Lung microvascular endothelial cell (primary cell): ENCODE measurements at places on chromosomes 7 and 10. TPM values are rescaled to one million over a fixed set of nuclear protein-coding genes. Genes with fewer than 3 reads are reported as not detected.

Gene HOXA6
- total RNA-seq, result 2.0 and 2.4 TPM in 2 replicates

Gene TMEM236
- 0.65 and 0.79 TPM in 2 replicates for total RNA-seq

Gene NOM1
- 15.1 and 16.8 TPM in 2 replicates for total RNA-seq

Gene SGCE
- 46.2 and 77.8 TPM in 2 replicates for total RNA-seq

- DNase-seq, result no peak
Observed at GRCh38 chr10:127149501-127150081, 46.8 kb downstream of the INSYN2A start.

DNA sequence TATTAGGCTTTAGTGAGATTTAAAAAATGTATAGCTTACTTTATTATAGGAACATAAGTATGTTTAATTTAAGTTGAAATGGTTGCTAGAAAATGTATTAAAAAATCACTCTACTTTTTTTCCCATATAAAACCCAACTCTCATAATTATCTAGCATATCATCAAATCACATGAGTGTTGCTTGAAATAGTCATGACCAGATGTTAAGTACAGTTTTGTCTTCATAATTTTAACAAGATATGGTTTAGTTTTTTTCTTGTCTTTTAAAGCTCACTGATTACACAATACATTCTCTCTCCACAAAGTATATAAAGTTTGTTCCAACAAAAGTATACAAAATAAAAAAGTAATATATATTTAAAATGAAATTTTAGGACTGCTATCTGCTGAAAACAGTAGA is 82.8 kb downstream of the HGF start:
- DNase-seq, result no peak

DNA sequence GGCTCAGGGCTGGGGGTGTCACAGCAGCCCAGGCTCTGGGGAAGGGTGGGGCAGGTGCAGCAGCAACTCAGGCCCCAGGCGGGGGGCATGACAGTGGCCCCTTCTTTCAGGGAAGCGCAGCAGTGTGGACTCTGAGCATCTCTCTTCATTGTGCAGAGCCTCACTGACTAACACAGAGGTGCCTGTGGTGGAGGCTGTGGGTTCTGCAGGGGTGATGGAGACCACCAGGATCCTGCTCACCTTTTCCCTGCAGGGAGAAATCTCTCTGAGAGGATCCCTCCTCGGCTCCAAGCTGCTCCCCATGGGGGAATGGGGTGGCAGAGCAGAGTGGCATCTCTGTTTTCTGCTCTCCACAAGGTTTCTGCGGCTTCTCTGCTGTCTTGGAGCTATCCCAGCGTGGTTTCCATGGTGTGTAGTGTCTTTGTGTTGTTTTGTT is 37.8 kb upstream of the SHH start:
- no peak for DNase-seq

DNA sequence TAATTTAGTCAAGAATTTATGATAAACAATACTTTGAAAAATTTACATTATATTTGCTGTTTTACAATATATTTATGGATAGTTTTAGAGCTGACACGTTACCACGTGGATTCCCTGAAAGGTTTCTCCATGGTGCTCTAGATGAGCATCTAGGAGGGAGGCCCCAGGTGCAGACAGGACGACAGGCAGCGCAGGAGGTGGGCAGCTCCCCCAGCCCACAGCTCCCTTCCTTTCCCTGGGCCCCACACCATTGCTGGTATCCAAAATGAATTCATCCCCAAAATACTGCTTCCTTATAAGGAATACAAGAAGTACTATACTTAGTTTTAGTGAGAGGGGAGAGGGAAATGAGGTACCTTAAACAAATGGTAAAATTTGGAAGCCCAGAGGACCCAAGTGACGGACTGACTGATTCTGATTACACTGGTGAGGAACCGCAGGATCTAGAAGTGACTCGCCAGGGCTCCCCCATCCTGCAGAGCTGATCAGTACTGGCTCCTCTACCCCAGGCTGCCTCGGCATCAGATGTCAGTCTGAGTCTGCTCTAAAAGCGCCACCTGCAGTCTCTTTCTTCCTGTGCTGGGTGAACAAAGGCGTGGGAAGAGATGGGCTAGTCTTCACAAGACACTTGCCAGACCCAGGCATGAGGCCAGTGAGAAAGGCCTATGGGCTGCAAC is 89.2 kb downstream of the DLG5 start:
- DNase-seq, result peak; percentile 23

GRCh38 chr7:20539201-20539600 is 76.3 kb upstream of the ABCB5 start:
- no peak for DNase-seq

- peak; percentile 19 for DNase-seq
Observed at GRCh38 chr7:46003896-46004875, 83.1 kb upstream of the IGFBP3 start.

Gene AKR1D1
- not detected in 2 replicates for total RNA-seq

- peak; percentile 83 for DNase-seq
Observed at GRCh38 chr7:112069879-112070321, 136.3 kb downstream of the DOCK4 start.

DNA sequence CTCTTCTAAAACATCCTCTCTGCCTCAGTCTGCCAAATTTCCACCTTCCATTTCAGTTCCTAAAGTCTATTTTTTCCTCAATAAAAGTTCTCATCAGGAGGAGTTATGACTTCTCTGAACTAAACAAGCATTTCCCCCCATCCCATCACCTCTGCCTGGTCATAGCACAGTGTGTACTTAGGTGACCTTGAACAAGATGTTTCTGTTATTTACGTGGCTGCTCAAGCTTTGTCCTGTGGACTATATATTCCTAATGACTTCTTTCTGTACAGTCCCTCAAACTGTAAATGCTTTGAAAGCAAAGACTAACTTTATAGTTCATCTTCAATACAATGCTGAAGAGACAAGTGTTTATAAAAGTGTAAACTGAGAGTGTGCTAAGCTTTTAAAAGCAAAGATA is 166.9 kb downstream of the CPEB3 start:
- peak; percentile 38 for DNase-seq

Gene MBL2
- not detected in 2 replicates for total RNA-seq
